ENCODE measurements at places on chromosomes 11 and 22.

DNA sequence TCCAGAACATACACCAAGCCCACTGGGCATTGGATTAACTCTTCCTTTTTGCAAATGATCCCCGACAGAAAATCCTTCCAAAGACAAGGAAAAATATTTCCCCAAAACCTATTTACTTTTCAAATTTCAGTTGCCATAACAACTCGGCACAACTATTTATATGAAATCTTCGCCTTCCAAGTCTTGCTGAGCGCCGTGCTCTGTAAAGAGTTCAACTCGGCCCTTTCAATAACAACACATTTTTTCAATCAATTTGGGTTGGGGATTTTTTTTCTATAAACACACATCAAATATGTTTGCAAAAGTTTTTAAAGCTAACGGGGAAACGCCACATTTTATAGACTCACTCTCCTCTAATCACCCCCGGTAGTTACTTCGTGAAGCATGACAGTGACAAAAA lies 333.8 kb downstream of the MN1 start:
- DNase-seq, result no peak

GRCh38 chr22:29253561-29254285 lies 14.1 kb downstream of the RHBDD3 start:
- DNase-seq, result no peak

- peak; percentile 56 for DNase-seq
Measured at GRCh38 chr11:35030716-35031213, 108.2 kb upstream of the CD44 start.

- no peak for DNase-seq
Measured at GRCh38 chr11:134527382-134528243, 115.6 kb upstream of the B3GAT1 start.

DNA sequence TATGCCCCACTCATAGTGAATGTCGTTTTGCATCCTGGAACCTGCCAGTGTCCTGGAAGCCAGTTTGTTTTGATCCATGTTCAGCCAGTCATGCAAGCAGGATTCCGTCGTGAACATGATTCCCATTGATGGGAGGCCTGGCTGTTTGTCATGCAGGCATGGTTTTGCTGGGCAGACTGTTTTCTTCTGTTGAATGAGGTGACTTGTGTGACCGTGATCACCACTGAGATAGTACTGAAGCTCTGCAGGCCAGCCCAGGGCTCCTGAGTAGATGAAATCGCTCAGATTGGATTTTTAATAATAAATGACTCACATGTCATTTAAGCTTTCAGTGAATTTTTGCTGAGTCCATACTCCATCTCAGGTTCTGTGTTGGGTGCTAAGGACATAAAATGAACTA lies 117.8 kb downstream of the PDE2A start:
- DNase-seq, result no peak

- DNase-seq, result no peak
Measured at GRCh38 chr11:87326594-87326993, 288.9 kb downstream of the TMEM135 start.

- DNase-seq, result no peak
Measured at GRCh38 chr11:59078435-59078834, 7.7 kb upstream of the GLYATL1B start.

- DNase-seq, result no peak
Measured at GRCh38 chr11:60493454-60493853, 876 bp downstream of the MS4A12 start.

GRCh38 chr22:23212061-23213021 lies 32.0 kb downstream of the BCR start:
- DNase-seq, result no peak

DNA sequence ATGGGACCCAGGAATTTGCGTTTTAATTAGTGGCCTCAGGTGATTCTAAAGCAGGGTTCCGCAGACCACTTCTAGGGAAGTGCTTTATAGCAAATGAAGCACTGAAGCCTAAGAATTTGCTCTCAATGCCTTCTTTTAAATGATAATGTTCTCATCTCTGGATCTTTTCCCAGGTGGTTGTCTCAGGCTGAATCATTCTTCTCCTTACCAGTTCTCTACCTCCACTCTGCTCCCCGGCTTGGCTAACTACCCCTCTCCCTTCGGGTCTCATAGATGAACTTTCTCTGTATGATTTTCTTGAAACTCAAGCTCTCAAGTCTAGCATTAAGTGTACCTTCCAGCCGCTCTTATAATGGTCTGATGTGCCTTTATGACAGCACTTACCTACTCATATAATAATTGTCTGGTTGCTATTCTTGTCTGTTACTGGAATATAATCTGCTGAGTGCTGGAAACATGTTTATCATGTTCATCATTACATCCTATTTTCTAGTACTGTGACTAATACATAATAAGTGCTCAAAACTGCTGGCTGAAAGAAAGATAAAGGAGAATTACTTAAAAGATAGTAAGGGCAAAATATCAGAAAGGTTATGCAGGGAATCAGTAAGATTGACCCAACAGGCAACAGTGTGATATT lies 195.9 kb upstream of the SESN3 start:
- no peak for DNase-seq

DNA sequence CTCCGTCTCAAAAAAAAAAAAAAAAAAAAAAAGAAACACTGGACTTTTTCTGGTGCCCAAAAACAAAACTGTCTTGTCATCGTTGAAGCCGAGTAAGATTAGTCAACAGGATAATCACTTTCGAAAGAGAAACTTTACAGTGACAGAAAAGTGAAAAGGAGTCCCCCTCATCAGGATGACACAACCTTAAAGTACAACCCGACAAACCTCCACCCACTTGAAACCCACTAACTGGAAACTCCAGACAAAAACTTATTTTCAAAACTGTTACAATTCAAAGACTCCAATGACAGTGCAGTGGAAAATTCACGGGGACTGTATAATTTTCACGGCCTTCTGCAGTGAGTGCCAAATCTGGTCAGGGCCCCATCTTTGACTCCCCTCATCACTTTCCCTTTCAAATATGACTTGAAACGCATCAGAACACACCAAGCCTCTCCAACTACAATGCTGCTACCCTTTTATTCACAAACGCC lies 1.3 kb downstream of the DENND5A start:
- peak; percentile 30 for DNase-seq

DNA sequence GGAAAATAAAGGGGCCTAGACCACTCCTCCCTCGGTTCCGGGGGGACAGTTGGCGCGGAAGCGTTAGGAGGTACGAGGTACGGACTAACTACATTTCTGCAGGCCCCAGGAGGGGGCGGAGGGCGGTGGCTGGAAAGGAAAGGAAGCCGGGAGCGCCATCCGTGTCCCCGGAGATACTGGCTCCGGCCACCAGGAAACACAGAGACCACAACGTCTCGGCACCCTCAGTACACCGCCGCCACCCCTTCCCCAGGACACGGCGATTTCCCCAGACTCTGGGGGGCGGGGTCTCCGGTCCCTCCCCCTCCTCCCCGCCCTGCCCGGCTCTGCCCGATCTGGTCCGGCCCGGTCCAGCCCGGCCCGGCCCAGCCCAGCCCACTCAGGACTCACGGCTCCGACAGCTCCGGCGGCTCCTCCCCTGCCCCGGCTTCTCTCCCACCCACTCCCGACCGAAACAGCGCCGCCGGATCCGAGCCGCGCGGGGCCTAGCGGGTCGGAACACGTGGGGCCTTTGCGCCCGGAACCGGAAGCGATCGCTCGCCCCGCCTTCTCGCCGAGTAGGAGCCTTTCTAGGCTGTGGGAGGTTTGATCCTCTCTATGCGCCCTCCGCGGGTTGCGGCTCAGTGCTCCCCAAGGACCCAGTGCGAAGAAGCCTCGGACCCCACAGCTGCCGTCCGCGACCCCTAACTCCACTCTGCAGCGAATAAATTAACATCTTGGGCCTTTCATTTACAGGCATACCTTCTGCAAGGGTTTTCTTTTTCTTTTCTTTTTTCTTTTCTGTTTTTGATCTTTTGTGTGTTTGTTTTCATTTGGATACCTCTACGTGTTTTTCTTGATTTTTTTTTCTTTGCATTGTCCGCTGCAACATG lies at the start of gene ZNF202:
Gene ZNF202 (minus strand): TSS at position 502 of the 872 bp plus-strand sequence. CDS start 10,772 bp downstream, outside the sequence.
- peak; percentile 50 for DNase-seq

- DNase-seq, result no peak
Measured at GRCh38 chr11:2724653-2725367, 25.0 kb upstream of the KCNQ1OT1 start.

DNA sequence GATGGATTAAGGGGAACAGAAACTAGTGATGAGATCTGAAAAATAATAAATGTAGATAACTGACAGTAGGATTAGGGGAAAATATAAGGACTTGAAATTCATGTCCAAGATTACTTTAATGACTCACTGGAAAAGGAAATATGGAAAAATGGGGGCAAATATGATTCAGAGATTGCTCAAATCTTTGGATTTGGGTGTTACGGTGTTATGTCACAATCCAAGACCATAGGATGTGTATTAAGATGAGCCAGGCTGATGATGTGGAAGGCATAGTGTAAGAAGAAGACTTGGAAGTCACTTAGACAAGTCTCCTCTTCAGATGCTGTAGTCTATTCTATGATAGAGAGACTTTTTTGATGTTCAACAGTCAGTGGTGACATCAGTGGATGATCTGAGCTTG lies 323.7 kb downstream of the LUZP2 start:
- DNase-seq, result no peak

DNA sequence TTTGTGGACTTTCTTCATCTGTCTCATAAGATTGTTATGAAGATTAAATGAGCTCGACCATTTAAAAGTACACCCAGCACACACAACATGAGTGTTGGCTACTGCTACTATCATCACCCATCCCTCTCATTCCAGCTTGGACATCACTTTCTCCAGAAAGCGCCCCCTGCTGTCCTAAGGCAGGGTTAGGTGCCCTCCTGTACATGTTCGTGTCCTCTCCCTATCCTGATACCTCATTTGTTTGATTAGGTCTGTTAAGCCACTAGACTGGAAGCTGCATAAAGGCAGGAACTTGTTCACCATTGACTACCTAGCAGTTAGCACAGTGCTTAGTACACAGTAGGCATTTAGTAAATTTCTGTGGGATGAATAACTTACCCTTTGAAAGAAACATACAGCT lies 85.5 kb downstream of the ENTHD1 start:
- DNase-seq, result no peak

- no peak for DNase-seq
Measured at GRCh38 chr11:32033491-32033890, 57.4 kb upstream of the RCN1 start.

GRCh38 chr22:27581688-27582087 lies 219.9 kb downstream of the MN1 start:
- DNase-seq, result no peak
